HFFc6 (cell line): ENCODE measurements at places on chromosomes 7 and 10. TPM values are rescaled to one million over a fixed set of nuclear protein-coding genes. Genes with fewer than 3 reads are reported as not detected.

GNAT3 gene
- total RNA-seq, result not detected in 3 replicates

ZWINT gene
- total RNA-seq, result 29.4 and 64.6 TPM in 2 replicates

KNDC1 gene
- total RNA-seq, result 0.51 to 0.72 TPM in 2 of 3 replicates, not detected in the other

DNA sequence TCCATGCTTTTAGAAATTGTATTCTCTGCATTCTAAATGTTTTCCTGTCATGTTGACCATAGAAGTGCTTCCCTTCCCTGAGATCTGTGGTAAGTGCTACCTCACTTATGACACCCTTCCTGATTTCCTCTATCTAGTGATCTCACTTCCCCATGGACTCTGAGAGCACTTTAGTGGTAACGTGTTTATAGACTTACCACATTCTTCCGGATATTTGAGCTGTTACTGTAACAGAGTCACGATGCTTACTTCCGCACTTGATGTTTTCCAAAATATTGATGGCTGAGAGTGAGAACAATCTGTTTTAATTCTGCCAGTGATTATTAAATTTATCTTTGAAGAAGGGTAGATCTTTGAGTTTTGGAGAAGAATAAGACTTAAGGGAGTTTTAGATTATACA lies 60.1 kb upstream of the NAMPT start:
- no peak overlapping the region for H3K27ac ChIP-seq
- H3K27me3 ChIP-seq, result peaks cover 37% of the 10 kb centered on the region
- H3K4me1 ChIP-seq, result peaks cover 28% of the 10 kb centered on the region
- no peak for DNase-seq

GRCh38 chr7:88396295-88396947 lies 89.7 kb upstream of the STEAP4 start:
- H3K4me1 ChIP-seq, result no peaks in the 10 kb centered on the region
- H3K4me3 ChIP-seq, result no peak overlapping the region
- peaks cover 4% of the 10 kb centered on the region; the same call in 1 of the 2 replicates for H3K36me3 ChIP-seq
- H3K27ac ChIP-seq, result no peak overlapping the region

DNA sequence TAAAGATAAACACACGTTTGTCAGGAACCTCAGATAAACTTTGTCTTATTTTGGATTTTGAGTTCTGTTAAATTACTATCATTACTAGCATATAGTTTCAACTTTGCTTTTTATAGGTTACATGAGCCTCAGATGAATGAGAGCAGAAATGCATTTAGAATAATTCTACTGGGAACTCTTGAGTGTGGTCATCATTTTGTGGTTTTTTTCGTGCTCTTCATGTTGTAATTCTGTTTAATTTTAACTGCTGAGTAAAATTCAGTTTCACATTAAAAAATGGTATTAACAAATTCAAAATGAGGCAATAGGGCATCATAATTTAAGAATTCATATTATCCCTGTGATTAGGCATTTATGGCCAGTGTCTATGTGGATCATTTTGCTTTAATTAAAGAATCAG lies 72.9 kb downstream of the GNAI1 start:
- H3K27ac ChIP-seq, result no peak overlapping the region
- peaks cover 45% of the 10 kb centered on the region for H3K36me3 ChIP-seq
- H3K27me3 ChIP-seq, result no peaks in the 10 kb centered on the region
- no peak for DNase-seq
- peaks cover 28% of the 10 kb centered on the region for H3K4me1 ChIP-seq

DNA sequence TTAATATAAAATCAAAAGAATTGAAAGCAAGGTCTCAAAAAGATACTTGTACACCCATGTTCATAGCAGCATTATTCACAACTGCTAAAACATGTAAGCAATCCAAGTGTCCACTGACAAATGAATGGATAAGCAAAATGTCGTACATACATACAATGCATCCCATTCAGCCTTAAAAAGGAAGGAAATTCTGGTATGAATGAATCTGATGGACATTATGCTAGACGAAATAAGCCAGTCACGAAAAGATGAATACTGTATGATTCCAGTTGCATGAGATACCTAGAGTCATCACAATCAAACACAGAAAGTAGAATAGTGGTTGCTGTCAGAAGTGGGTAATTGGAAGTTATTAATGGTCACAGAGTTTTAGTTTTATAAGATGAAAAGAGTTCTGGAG lies 9.5 kb upstream of the TAC1 start:
- no peak overlapping the region for H3K27ac ChIP-seq
- DNase-seq, result no peak
- no peaks in the 10 kb centered on the region for H3K36me3 ChIP-seq
- H3K4me1 ChIP-seq, result no peaks in the 10 kb centered on the region
- no peaks in the 10 kb centered on the region for H3K27me3 ChIP-seq

GRCh38 chr10:60384011-60384410 lies 5.7 kb downstream of the ANK3 start:
- peaks cover 45% of the 10 kb centered on the region for H3K4me1 ChIP-seq
- DNase-seq, result no peak
- H3K36me3 ChIP-seq, result no peaks in the 10 kb centered on the region
- H3K27me3 ChIP-seq, result no peaks in the 10 kb centered on the region
- no peak overlapping the region for H3K4me3 ChIP-seq
- peak overlapping the region; percentile 78; the same call in 1 of the 2 replicates for H3K27ac ChIP-seq

DNA sequence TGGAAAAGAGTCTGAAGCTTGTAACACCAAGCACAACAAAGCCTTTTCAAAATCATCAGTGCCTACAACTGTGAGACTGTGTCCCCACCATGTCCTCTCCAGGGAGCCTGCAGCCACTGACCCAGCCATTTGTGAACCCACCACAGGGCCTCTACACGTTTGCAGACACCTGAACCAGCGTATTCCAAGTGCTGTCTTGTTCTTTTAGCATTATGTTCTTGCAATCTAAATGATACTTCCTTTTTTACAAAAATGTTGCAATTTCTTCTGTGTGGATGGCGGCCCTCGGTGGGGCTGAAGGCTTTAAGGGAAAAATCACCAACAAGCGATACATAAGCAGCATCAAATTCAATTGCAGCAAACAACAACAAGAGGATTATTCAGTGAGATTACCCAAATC lies 403.2 kb upstream of the MGMT start:
- H3K36me3 ChIP-seq, result no peaks in the 10 kb centered on the region
- no peaks in the 10 kb centered on the region for H3K27me3 ChIP-seq
- DNase-seq, result no peak

GRCh38 chr7:32477649-32477980 lies 12.6 kb downstream of the LSM5 start:
- no peaks in the 10 kb centered on the region for H3K36me3 ChIP-seq
- H3K4me3 ChIP-seq, result no peak overlapping the region
- H3K4me1 ChIP-seq, result peaks cover 40% of the 10 kb centered on the region
- H3K27me3 ChIP-seq, result peaks cover 2% of the 10 kb centered on the region
